ENCODE measurements at places on chromosomes 6 and 20.

DNA sequence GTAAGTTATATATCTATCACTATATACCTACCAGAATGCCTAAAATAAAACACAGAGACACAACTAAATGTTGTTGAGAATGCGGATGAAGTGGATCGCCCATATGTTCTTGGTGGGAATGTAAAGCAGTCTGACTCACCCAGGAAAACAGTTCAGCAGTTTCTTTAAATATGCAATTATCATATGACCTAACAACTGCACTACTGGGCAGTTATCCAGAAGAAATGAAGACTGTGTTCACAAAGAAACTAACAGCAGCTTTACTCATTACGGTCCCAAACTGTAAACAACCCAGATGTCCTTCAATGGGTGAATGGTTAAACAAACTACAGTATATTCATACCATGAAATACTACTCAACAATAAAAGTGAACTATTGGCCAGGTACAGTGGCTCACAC lies 14.3 kb upstream of the ZC3H12D start:
- DNase-seq = no peak

GRCh38 chr6:34242252-34243130 lies 5.8 kb downstream of the HMGA1 start:
- DNase-seq = no peak

DNA sequence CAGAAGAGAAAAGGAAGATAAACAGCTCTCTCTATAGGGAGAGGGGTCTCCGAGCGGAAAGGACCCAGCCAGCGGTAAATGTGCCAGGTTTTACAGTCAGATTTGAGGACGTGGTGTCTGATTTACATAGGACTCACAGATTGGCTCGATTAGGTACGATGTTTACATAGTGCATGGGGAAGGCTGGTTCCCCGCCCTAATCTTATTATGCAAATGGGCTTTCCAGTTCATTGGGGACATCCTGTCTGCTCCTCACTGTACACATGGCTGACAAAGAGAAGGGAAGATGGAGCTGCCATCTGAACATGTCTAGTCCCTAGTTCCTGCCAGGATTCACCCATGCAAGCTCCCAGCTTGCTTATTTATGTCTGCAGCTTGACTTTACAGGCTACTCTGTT lies 119.9 kb downstream of the RNF144B start:
- no peak for DNase-seq

DNA sequence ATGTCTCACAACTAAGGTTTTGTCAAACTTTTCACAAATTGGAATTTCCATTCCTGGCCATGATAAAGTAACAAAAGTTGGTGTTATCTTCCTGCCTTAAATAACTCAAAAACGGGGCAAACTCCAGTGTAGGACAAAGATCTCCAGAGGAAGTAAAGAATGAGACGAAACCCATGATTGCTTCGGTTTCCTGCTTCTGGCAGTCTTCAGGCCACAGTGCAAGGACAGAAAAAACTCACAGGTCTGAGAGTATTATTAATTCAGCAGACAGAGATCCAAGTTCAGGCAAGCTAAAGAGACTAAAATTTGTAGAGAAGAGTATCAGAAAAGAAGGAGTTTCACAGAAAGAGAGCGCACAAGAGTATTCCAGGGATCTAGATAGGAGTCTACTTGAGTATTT lies 64.8 kb upstream of the RCAN2 start:
- DNase-seq = no peak

Data from stimulated activated CD4-positive, alpha-beta T cell treated with anti-CD3 and anti-CD28 coated beads, Interleukin-1b, Interleukin-23, amount 100 ng/mL, for 1 hour (primary cell).